ENCODE measurements at places on chromosomes 3 and 15.

- no peak for DNase-seq
- no peaks in the 10 kb centered on the region for H3K27me3 ChIP-seq
- H3K27ac ChIP-seq: no peak overlapping the region
These were observed 636.2 kb downstream of the NAALADL2 start for GRCh38 chr3:175495331-175495730.

- DNase-seq: no peak
- H3K27ac ChIP-seq: no peak overlapping the region
- peaks cover 29% of the 10 kb centered on the region for H3K4me1 ChIP-seq
- H3K27me3 ChIP-seq: no peaks in the 10 kb centered on the region
- no peak overlapping the region for H3K4me3 ChIP-seq
These were observed 65.1 kb downstream of the PRICKLE2 start for GRCh38 chr3:64160000-64160695.

- no peaks in the 10 kb centered on the region for H3K4me1 ChIP-seq
- no peaks in the 10 kb centered on the region for H3K36me3 ChIP-seq
- no peak overlapping the region for H3K27ac ChIP-seq
- no peak overlapping the region for H3K4me3 ChIP-seq
- DNase-seq: no peak
- H3K27me3 ChIP-seq: no peaks in the 10 kb centered on the region
These were observed 139.4 kb upstream of the PFN2 start for GRCh38 chr3:150110097-150110496.

DNA sequence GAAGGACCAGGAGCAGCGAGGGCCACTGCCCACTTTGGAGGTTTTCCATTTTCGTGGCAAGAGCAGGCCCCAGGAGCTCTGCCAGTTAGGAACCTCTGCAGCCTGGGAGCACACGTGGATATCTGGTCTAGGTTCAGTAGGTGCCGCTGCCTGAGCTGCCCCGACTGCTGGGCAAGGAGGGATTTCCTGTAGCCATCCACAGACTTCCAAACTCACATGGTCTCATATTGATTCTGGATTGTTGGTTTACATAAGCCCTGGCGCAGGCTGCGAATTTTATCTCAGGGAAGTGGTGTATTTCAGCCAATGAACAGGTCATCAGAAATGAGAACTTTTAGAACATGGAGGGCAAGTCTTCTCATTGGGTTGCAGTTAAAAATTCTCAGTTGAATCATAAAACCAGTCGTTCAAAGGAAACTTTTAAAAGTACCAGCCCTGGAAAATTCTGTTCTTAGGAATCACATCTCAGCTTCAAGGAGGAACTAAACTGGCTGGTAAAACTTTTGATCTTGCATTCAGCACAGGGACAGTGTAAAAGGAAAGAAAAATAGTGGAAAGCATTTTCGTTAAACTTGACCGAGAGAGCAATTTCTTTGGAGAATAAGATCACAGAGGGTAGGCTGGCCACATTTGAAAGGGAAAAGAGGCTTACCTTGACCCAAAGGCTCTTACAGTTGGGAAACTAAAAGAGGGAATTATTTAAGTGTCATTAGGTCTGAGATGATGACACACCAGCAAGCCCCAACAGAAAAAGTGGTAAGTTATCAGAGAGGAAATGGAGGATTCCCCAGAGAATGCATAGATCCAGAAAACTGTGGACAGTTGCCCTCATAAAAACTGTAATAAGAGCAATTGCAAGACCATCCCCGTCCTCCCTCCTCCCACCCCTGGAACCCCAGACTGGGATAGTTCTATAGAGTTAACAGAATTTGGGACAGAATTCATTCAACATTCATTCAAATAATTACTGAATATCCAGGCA is 6.4 kb upstream of the RTP3 start:
- DNase-seq: no peak
- no peaks in the 10 kb centered on the region for H3K27me3 ChIP-seq
- H3K4me3 ChIP-seq: no peak overlapping the region
- no peaks in the 10 kb centered on the region for H3K36me3 ChIP-seq

DNA sequence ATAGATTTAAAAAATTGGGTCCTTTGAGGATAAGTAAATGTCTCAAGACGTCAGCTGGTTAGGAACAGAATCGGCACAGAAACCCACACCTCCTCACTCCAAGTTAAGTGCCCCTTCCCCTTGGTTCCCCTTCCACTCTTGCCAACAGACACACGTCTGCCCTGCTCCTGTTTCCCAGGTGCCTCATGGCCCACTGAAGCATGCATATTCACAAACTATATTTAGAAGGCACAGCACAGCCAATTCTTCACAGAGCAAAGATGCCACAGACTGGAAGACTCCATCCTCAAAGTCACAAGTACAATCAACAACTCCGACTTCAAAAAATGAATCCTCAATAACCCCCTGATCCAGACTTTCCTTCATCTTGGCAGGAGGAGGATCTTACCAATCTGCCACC is 295.4 kb upstream of the NR2F2 start:
- no peak for DNase-seq
- no peaks in the 10 kb centered on the region for H3K4me1 ChIP-seq
- H3K4me3 ChIP-seq: no peak overlapping the region
- no peak overlapping the region for H3K27ac ChIP-seq
- no peaks in the 10 kb centered on the region for H3K27me3 ChIP-seq

GRCh38 chr15:80275961-80276360 is 23.9 kb upstream of the CTXND1 start:
- no peaks in the 10 kb centered on the region for H3K4me1 ChIP-seq
- H3K4me3 ChIP-seq: no peak overlapping the region

- no peak overlapping the region for H3K4me3 ChIP-seq
- no peak overlapping the region for H3K27ac ChIP-seq
- H3K27me3 ChIP-seq: no peaks in the 10 kb centered on the region
These were observed 218.2 kb downstream of the DPH6 start for GRCh38 chr15:35327789-35328188.

DNA sequence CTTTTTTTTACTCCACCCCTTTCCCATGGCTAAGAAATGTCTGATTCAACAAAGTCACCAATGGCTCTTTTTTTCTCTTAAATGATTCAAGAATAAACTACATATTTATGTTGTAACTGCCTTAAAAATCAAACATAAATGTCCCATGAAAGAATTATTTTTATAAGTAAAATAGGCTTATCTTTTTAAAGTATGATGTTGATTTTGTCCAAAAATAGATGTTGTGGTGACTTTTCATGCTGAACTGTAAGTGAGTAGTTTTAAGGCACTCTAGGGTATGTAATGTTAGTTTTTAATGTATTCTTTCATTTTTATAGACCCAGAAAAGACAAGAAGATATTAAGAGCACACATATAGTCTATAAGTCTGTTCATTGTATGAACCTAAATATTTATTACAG is 594.9 kb downstream of the NLGN1 start:
- no peaks in the 10 kb centered on the region for H3K4me1 ChIP-seq
- H3K27ac ChIP-seq: no peak overlapping the region
- no peaks in the 10 kb centered on the region for H3K36me3 ChIP-seq
- no peaks in the 10 kb centered on the region for H3K27me3 ChIP-seq
- no peak overlapping the region for H3K4me3 ChIP-seq

DNA sequence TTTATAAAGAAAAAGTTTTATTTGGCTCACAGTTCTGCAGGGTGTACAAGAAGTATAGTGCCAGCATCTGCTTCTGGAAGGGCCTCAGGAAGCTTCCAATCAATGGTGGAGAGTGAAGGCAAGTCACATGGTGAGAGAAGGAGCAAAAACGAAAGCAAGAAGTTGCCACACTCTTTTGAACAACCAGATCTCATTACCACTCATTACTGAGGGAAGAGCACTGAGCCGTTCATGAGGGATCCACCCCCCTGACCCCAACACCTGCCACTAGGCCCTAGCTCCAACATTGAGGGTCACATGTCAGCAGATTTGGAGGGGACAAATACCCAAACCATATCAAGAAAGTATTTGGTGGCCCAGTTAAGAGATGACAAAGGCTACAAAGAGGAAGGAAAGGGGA is 239.3 kb upstream of the UBE2E1 start:
- no peak overlapping the region for H3K4me3 ChIP-seq
- no peak for DNase-seq
- H3K4me1 ChIP-seq: peaks cover 9% of the 10 kb centered on the region
- H3K27ac ChIP-seq: no peak overlapping the region
- H3K36me3 ChIP-seq: no peaks in the 10 kb centered on the region

GRCh38 chr3:129014148-129014547 is 13.0 kb downstream of the EFCC1 start:
- no peaks in the 10 kb centered on the region for H3K36me3 ChIP-seq
- peak overlapping the region; percentile 94 for H3K27ac ChIP-seq
- DNase-seq: no peak
- no peaks in the 10 kb centered on the region for H3K27me3 ChIP-seq
- peaks cover 63% of the 10 kb centered on the region for H3K4me1 ChIP-seq
- no peak overlapping the region for H3K4me3 ChIP-seq

- peaks cover 23% of the 10 kb centered on the region for H3K4me1 ChIP-seq
- H3K27me3 ChIP-seq: no peaks in the 10 kb centered on the region
- peaks cover 7% of the 10 kb centered on the region for H3K36me3 ChIP-seq
- no peak overlapping the region for H3K27ac ChIP-seq
These were observed 21.5 kb downstream of the SRPRB start for GRCh38 chr3:133827136-133827535.

- no peak for DNase-seq
- H3K4me3 ChIP-seq: no peak overlapping the region
- no peaks in the 10 kb centered on the region for H3K27me3 ChIP-seq
These were observed 33.2 kb downstream of the HDAC11 start for GRCh38 chr3:13513051-13513912.

DNA sequence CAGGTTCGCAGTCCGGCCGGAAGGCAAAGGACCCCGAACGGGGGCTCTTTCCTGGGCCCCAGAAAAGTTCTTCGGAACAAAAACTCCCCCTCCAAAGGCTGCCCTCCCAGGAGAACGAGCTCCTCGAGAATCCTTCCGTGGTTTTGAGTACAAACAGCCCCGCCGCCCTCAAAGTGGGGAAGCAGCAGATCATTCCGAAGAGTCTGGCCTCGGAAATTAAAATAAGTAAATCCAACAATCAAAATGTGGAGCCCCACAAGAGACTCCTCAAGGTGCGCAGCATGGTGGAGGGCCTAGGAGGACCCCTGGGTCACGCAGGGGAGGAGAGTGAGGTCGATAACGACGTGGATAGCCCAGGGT is 1.3 kb downstream of the ARHGEF26 start:
- peak overlapping the region; percentile 96 for H3K4me3 ChIP-seq
- peaks cover 14% of the 10 kb centered on the region for H3K27me3 ChIP-seq
- no peak for DNase-seq
- no peaks in the 10 kb centered on the region for H3K36me3 ChIP-seq
- no peaks in the 10 kb centered on the region for H3K4me1 ChIP-seq

GRCh38 chr3:78112291-78113010 is 1072.6 kb downstream of the ROBO2 start:
- H3K27me3 ChIP-seq: no peaks in the 10 kb centered on the region
- H3K36me3 ChIP-seq: no peaks in the 10 kb centered on the region
- H3K4me1 ChIP-seq: peaks cover 20% of the 10 kb centered on the region
- DNase-seq: no peak
- no peak overlapping the region for H3K4me3 ChIP-seq

GRCh38 chr3:42763021-42763420 is 10.0 kb downstream of the CCDC13 start:
- no peak overlapping the region for H3K4me3 ChIP-seq
- DNase-seq: no peak
- no peaks in the 10 kb centered on the region for H3K4me1 ChIP-seq

- H3K27ac ChIP-seq: no peak overlapping the region
- no peak overlapping the region for H3K4me3 ChIP-seq
- no peaks in the 10 kb centered on the region for H3K4me1 ChIP-seq
These were observed 44.5 kb upstream of the MCTP2 start for GRCh38 chr15:94186770-94187331.

GRCh38 chr3:60167186-60167585 is 1084.1 kb downstream of the FHIT start:
- H3K4me3 ChIP-seq: no peak overlapping the region
- H3K27ac ChIP-seq: no peak overlapping the region
- H3K36me3 ChIP-seq: no peaks in the 10 kb centered on the region
- no peaks in the 10 kb centered on the region for H3K27me3 ChIP-seq
- H3K4me1 ChIP-seq: no peaks in the 10 kb centered on the region

- H3K4me3 ChIP-seq: no peak overlapping the region
- H3K27ac ChIP-seq: no peak overlapping the region
- H3K4me1 ChIP-seq: peaks cover 3% of the 10 kb centered on the region
- H3K36me3 ChIP-seq: no peaks in the 10 kb centered on the region
These were observed 34.9 kb downstream of the APH1B start for GRCh38 chr15:63312286-63312685.

DNA sequence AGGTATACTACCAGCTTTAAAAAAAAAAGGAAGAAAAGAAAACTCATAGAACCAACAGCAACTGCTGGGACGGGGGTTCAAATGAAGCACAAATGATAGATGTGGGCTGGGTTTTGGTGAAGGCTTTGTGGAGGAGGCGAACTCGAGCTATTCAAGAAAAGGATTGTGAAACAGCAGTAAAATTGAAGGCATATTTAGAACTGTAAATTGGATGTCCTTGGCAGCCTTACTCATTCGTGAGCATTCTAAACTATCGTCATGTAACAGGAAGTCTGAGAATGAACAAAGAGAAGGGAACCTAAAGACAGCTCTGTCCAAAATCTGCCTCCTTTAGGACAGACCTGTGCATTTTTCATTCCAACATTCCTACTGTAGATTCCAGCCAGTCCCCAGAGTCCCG is 97.8 kb downstream of the LARS2 start:
- H3K27ac ChIP-seq: no peak overlapping the region
- H3K36me3 ChIP-seq: no peaks in the 10 kb centered on the region
- no peaks in the 10 kb centered on the region for H3K27me3 ChIP-seq
- DNase-seq: no peak
- no peak overlapping the region for H3K4me3 ChIP-seq

DNA sequence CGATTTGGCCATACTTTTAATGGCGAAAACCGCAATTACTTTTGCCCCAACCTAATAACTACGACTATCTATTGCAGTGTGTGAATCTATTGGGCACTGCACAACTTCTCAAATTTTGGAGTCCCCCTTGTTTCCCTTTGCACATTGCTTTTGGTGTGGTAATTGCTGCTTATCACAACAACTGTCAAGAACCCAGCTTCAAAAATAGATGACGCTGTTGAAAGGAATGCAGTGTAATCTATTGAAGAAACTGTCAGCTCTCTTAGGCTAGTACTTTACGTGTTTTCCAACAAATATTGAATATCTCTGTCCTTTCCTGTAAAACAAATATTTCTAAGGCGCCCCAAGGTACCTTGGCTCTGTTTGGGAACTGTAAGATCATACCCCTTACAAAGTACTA is 222.8 kb upstream of the UBE2E2 start:
- H3K27ac ChIP-seq: no peak overlapping the region
- no peak for DNase-seq
- H3K4me1 ChIP-seq: peaks cover 3% of the 10 kb centered on the region
- no peak overlapping the region for H3K4me3 ChIP-seq
- H3K36me3 ChIP-seq: no peaks in the 10 kb centered on the region

DNA sequence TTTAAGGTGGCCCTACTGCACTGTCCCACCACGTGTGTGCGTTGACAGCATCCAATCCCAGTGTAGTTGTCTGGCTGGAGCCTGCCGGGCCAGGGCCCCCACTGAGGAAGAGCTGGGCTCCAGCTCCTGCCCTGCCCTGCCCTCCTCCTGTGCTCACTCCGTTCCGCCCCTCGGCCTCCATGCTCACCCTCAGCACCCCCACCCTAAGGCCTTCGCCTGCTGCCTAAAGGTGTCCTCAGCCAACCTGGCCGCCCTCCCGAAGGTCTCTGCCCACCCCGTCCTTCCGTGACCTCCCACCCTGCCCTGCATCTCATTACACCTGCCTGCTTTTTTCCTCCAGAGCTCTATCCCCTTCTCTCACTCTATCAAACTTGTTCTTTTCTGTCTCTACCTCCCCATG is 118.0 kb downstream of the TPRA1 start:
- no peaks in the 10 kb centered on the region for H3K27me3 ChIP-seq
- H3K4me1 ChIP-seq: no peaks in the 10 kb centered on the region
- H3K4me3 ChIP-seq: no peak overlapping the region
- H3K36me3 ChIP-seq: no peaks in the 10 kb centered on the region
- DNase-seq: no peak

- H3K4me1 ChIP-seq: no peaks in the 10 kb centered on the region
- H3K27me3 ChIP-seq: no peaks in the 10 kb centered on the region
- H3K4me3 ChIP-seq: no peak overlapping the region
These were observed 70.5 kb upstream of the XCR1 start for GRCh38 chr3:46097691-46098241.
